ENCODE measurements at places on chromosomes 6 and 20.
A peak's percentile ranks its signal among the peaks of the same experiment; 100 is the strongest.

DNA sequence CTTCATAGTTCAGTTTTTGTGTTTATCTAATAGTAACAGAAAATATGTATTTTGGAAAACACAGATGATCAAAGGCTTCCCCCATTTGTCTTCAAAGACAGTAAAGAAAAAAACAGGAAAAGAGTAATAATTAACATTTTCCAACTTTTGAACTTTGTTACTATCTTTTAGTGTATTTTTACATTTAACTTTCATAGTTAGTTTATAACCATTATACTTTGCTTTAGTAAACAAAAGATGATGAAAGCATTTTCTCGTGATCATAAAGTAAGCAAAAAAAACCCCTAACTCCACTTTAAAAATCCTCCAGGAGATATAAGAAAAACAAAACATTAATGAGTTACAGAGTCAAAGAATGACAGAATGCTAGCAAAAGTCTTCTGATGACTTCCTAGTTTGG, 13.6 kb upstream of the GPRC6A start:
- no peak for DNase-seq

DNA sequence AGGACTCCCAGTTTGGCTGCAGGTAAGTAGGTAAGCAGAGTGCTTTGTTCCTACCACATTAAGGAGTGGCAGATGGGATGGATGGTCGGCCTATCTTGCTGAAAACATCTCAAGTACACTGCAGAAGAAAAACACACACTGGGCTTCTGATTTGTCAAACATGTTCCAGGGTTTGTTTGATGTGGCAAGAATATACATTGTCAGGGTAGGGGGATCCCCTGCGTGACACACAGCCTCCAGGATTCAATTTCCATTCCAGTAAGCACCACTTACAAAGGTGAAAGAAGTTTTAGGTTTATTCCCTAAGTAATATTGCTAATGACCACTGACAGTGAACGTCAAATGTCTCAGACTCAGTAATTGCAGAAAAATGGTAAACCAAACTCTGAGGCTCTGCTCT, 26.0 kb upstream of the KIF16B start:
- DNase-seq: no peak

DNA sequence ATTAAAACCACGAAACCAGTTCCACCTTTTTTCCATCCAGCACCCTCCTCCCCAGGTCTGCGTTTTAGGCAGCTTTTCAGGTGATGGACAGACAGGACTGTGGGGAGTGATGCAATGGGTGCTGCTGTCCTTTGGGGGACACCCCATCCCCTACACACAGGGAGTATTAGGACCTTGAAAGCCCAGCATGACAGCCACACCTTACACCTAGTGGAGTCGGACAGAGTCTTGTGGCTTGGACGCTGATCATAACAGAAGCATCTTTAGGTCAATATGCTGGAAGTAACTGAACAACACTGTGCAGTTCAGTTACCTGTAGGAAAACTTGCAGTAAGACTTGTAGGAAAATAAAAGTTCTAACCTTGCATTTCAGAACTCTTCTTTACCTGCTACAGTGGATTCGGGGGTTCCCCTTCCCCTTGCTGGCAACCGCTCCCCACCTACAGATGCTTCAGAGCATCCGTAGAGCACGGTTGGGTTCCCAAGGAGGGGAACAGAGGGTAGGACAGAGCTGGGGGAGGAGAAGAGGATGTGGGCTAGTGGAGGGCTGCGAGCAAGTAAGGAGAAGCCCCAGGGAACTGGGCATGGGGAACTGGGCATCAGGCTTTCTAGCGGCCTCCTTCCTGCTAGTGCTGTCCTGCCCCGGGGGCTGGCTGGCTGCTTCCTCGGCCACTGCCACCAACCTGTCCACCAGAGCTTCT, 31.7 kb downstream of the PLEKHG1 start:
- no peak for DNase-seq

DNA sequence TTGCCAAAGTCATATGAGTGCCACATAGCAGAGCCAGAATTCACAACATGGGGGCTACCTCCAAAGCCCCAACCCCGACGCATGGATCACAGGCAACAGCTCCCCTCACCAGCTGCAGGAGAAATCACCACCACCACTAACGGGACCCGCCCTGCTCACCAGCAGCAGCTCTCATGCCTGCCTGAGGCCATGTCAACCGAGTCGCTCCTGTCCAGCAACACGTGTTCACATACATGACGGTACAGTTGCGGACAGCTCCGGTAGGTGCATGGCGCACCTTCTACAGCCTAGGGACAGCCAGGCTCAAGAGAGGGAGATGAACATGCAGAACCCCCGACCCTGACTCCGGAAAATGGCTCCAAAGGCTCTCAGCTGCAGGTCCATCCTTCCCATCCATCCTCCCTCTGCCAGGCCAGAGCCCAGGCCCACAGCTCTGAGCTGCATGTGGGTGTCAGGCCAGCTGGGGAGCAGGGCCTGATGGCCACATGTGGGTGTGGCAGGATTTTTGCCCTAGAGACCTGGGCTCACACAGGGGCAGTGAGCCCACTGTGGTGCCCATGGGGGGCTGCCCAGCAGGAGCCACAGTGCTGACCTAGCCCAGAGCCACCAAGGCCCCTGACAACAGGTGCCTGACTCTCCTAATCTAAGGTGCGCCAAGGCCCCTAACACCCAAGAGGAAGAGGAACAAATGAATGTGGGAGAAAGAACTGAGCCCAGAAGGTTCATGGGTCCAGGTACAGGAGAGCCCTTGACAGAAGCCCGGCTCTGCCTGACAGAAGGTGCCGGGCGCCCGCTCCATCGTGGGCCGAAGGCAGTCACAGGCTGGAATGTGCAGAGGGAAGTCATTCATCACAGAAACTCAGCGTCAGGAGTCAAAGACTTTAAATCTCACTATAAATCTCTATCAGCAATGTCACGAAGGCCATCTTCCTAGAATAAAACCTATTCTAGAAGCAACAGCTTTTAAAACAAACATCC, 10.5 kb downstream of the RPS6KA2 start:
- no peak for DNase-seq

GRCh38 chr6:126156973-126157372, 170.6 kb downstream of the TRMT11 start:
- DNase-seq: no peak

GRCh38 chr6:37125774-37126492, 44.0 kb upstream of the PIM1 start:
- peak; percentile 5 for DNase-seq

DNA sequence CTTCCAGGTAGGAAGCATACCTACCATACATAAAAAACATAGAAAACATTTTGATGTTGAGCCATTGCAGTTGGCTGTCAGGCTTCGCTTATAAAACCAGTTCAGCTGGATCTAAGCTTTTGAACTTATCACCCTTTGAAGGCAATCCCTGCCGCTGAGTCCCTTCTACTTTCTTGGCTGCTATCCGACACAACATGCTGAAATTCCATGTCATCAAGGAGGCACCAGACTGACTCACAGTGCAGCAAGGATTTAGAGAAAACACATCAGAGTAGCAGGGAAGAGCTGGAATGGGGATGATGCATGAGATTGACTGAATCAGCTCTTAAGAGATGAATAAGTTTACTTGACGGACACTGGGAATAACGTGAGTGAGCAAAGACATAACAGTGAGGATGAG, 135.0 kb upstream of the MAN1A1 start:
- DNase-seq: no peak

DNA sequence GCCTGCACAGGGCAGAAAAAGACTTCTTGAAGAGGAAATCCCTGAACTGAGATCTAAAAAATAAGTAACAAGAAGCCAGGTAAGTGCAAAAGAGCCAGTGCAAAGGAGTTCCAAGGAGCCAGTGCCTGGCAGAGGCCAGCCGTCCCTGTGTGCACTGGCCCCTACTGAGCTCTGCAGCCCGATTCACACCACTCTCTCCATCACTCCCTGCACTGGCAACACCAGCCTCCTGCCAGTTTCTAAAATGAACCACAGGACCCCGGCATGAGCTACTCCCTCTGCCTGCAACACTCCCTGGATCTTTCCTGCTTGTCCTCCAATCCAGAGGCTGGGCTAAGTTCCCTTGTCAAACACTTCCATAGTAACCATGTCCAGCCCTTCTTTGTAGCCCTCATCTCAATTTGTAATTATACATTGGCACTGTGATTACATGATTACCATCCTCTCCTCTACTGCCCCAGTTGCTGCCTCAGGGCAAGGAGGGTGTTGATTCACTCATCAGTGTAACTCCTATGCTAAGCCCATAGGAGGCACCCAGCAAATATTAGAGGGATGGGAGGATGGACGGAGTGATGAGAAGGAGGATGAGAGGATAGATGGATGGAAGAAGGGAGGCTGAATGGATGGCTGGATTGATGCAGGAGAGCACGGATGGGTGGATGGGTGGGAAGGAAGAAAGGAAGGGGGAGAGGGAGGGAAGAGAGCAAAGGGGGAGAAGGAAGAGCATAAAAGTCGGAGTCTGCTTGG, 49.3 kb downstream of the SIRPA start:
- DNase-seq: no peak

DNA sequence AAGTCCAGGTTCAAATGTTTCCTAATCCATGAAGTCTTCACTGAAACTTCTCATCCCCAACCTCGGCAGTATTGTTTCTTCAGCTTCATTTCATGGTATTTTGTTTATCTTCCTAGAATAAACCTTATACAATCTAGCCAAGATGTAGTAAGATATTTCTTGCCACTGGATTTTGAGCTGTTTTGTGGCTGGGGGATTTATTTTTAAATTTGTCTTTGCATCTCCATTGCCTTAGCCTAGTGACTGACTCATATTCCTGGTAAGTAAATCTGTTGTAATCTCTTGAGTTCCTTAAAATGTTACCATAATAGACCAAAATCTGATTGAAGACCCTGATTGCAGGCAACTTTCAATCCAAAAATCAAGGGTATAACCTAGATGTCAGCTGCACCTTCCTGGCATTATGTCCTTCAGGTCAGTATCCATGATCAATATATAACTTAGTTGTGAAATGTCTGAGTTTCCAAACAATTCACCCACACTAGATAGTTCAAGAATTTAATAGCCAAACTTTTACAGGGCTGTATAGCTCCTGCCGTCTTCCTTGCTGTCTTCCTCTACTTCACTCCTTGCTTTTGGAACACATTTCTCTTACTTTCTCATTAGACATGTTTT, 4.7 kb upstream of the TRMT11 start:
- DNase-seq: no peak

- DNase-seq: peak; percentile 90
These were observed 26.0 kb downstream of the TOX2 start for GRCh38 chr20:43940518-43941225.
